ENCODE measurements at places on chromosomes 3 and 15. TPM values are rescaled to one million over a fixed set of nuclear protein-coding genes. Genes with fewer than 3 reads are reported as not detected.

DNA sequence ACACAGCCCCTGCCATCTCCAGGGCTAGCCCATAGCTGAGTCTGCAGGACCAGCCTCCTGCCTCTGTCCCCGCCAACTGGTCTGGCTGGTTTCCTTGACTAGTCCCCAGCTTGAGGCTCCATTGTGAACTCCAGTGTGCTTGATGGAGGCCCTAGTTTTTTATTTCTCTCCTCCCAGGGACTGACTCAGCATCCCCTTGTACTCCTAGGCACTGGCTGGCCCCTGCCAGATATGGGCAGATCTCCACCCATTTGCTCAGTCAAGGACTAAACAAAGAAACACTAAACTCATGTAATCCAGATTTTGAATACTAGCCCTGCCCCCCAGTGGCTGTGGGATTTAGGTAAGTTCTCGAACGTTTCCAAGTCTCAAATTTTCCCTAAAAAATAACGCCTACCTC, 415.4 kb upstream of the RORA start:
- DNase-seq: no peak

- no peak for DNase-seq
Measured at GRCh38 chr15:85351965-85352364, 28.4 kb upstream of the AKAP13 start.

- no peak for DNase-seq
Measured at GRCh38 chr3:151248772-151249337, 29.5 kb downstream of the P2RY14 start.

DNA sequence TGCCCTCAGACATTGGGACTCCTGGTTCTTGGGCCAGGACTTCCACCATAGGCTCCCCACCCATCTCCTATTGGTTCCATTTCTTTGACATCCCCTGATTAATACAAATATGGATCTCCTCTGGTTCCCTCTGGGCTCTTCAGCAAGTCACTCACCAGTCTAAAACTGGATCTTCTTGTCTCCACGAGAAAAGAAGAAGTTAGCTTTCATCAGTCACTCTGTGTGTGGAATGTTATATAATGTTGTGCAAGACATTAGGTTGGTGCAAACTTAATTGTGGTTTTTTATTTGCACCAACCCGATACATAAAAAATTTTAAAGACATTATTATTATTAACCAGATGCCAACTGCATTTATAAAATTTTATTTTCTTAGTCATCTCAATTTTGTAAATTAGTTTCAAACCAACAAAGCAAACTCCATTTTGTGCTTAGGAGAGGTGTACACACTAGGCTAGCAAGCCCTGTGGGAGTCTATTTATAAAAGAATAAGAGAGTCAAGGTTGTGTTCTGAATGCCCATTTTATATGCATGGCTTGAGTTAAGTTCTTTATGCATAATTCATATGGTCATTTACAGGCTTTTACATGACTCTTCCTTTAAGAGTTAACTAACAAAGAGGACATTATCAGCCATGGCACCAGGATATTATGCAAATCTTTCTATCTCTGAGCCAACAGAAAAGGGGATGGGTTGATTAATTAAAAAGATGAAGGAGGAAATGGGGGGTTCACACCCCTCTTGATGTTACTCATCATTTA, 35.1 kb upstream of the IL12A start:
- DNase-seq: no peak

DNA sequence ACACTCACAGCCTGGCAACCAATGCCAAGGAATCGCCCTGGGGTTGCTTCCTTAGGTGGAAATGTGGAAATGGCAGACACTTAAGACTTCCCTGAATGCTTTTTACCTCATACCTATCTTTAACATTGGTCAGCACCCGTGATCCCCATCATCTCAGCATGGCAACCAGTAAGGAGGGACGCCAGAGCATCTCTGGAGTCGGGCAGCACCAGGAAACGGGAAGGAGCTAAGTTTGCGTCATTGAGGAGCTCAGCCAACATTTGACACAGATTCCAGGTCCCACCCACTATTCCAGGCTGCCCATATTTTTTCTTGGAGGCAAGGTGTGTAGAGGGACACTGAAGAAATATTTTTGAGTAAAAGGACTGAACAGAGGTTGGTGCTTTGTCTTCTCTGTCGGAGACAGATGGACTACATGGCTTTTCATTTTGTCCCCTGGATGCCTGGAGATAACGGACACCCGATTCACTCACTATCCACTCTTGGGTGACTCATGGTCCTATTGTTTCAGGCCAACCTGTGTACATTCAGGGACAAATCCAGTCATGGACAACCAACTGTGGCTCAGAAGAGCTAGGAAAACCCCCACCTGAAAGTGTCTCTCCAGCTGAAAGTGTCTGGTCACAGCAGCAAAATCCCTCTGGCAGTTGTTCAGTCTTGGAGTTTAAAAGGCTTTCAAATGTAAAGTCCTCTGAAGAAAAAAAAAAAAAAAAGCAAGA, 70.4 kb upstream of the OXTR start:
- no peak for DNase-seq

DNA sequence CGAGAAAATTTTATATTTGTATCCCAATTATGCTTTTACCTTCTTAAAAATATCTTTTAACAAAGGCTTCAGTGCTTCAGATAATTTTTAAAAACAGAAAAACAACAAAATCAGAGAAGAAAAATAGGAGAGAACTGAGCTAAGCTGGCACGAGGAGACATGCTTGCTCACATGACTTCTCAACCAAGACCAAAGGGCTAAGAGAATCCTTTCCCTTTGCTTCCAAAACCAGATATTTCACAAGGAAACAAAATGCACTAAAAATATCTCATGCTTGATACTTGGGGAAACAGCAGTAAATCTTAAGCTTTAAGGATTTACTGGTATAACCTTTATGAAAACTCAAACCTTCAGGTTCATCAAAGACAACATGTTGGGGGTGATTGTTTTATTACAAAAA, 58.4 kb downstream of the CAPN7 start:
- no peak for DNase-seq

DNA sequence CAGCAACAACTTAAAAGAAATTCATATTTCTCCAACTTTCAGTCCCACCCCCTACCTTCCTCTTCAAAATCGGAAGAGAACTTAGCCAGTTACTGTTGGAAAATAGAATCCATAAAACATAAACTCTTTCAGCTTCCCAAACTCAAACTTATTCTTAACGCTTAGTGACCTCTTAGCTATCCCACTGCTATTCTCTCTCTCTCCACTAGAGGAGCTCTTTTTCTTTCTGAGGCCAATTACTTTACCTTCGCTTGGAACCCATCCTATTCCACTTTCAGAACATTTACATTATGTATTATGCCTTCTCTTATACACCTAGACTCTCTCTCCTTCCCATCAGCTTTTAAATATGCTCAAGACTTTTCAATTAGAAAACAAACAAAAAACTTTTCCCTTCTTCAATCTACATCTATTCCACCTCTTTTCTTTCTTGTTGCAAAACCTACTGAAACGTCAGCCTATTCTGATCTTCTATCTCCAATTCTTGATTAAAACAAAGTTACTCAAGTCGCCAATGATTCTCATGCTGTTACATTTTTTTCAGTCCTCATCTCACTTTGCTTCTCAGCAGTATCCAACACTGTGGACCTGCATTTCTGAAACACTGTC, 13.4 kb upstream of the GHSR start:
- DNase-seq: peak; percentile 59

DNA sequence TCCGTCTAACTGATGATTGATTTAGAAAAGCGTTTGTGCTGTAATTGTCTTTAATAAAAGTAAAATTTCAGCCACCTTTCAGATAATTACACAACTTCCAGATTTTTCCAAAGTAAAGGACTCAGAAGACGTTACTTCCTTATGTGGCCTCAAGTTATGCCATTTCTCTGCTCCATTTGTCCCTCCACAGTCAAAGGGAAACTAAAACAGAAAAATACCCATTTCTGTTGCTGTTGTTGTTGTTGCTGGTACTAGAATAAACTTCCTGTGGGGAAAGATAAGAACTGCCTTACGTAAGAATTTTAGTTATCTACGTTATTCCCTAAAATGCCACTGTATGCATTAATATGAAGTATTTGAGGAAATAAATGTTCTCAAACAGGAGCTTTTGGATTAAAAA, 153.9 kb downstream of the P3H2 start:
- no peak for DNase-seq

ANKRD34C gene
- not detected for total RNA-seq

ATP11B gene
- 66.2 TPM for total RNA-seq

XIRP1 gene
- not detected for total RNA-seq

OPA1 gene
- total RNA-seq: 73.4 TPM

RPUSD2 gene
- total RNA-seq: 13.4 TPM

All from MCF 10A (cell line).